NCI-H1436 treated with DMSO at 0.1 percent for 48 hours (cell line): ENCODE measurements at places on chromosomes 1 and 21.

DNA sequence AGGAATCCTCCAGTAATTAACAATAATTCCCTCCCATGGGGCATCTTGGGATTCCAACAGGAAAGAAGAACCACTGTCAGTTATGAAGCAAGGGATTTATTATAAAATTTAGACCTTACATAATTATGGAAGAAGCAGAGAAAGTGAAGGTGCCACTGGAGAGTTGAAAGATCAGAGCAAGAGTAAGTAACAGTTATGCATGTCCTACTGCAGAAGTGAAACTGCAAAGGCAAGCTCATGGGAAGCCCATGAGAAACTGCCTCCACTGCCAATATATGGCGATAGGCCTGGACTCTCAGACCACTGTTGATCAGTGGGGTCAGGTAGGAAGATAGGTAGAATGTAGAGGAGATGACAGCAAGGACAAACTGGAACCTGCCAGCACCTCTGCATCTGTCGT is 123.6 kb upstream of the ZNF648 start:
- DNase-seq = no peak

GRCh38 chr1:56799605-56800400 is 19.4 kb downstream of the FYB2 start:
- no peak for DNase-seq

GRCh38 chr1:37741130-37741529 is 23.8 kb downstream of the EPHA10 start:
- no peak for DNase-seq

- DNase-seq = no peak
Measured at GRCh38 chr1:45846931-45847330, 43.5 kb downstream of the MAST2 start.

DNA sequence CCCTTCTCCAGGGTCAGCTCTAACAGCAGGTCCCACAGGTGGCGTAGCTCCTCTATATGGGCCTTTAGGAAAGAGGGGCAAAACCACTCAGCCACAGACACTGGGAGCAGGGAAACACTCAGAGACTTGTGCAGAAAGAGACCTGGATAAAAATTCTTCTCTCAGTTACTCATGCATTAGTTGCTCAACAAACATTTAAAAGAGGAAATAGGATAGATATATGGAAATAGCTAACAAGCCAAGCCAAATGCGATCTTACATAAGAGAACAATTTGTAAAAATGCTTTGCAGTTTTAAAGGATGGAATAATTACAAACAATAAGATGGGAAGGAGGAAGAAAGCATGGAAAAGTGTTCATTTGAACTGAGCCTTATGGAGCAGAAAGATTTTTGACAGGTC is 4.9 kb downstream of the SPTA1 start:
- DNase-seq = no peak
